Sigmoid colon (tissue), 7 donors: ENCODE measurements at places on chromosomes 2 and 18. TPM values are rescaled to one million over a fixed set of nuclear protein-coding genes. Genes with fewer than 3 reads are reported as not detected.
A peak's percentile ranks its signal among the peaks of the same experiment; 100 is the strongest.

Gene CDH7
- 0.01 TPM for polyA plus RNA-seq

GRCh38 chr18:2536493-2536892 is 34.8 kb downstream of the METTL4 start:
- H3K27ac ChIP-seq: no peak overlapping the region
- H3K4me1 ChIP-seq: peaks cover 12% of the 10 kb centered on the region
- H3K27me3 ChIP-seq: no peaks in the 10 kb centered on the region
- no peak for DNase-seq
- H3K4me3 ChIP-seq: no peak overlapping the region
- no peaks in the 10 kb centered on the region for H3K36me3 ChIP-seq

DNA sequence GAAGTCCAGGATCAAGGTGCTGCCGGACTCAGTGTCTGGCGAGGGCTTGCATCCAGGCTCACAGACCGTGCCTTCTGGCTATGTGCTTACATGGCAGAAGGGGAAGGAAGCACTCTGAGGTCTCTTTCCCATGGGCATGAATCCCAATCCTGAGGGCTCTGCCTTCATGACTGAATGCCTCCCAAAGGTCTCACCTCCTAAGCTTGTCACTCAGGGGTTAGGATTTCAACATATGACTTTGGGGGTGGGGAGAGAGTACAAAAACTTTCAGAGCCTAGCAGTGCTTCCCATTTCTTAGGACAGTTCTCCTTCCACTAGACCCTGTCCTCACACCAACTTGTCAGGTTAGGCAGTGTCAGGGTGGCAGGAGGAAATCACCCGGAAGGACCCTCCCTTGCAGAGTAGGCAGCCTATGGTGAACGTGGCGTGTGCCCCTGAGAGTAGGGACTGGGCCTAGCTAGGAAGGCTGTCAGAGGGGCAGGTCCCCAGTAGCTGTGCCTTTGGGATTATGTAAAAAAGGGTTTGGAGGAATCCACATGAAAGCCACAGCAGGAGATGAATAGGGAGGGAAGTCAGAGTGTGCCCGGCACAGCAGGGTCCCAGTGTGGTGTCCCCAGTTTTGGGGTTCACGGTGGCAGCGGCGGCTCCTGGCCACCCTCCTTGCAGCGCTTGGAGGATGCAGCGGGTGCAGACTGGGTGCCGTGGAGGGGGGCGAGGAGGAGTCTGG is 233.3 kb downstream of the LDLRAD4 start:
- H3K4me1 ChIP-seq: peaks cover 37% of the 10 kb centered on the region
- DNase-seq: peak; percentile 58
- H3K4me3 ChIP-seq: no peak overlapping the region
- no peaks in the 10 kb centered on the region for H3K27me3 ChIP-seq

Gene FBXO15
- polyA plus RNA-seq: 0.87 TPM
